ENCODE measurements at places on chromosomes 5 and 9. TPM values are rescaled to one million over a fixed set of nuclear protein-coding genes. Genes with fewer than 3 reads are reported as not detected.

FCN2 gene
- total RNA-seq: not detected

- DNase-seq: peak; percentile 87
These were observed at the start of gene JADE2 for GRCh38 chr5:134524826-134525682. TSS of gene JADE2 (plus strand) at chr5:134525670. CDS start at chr5:134535858, 10,188 bp downstream.

GRCh38 chr9:108544866-108545265 lies 310.9 kb downstream of the ACTL7B start:
- DNase-seq: no peak

GDF9 gene
- total RNA-seq: 0.22 TPM

GRCh38 chr5:31090467-31090866 lies 103.0 kb upstream of the CDH6 start:
- DNase-seq: no peak

DNA sequence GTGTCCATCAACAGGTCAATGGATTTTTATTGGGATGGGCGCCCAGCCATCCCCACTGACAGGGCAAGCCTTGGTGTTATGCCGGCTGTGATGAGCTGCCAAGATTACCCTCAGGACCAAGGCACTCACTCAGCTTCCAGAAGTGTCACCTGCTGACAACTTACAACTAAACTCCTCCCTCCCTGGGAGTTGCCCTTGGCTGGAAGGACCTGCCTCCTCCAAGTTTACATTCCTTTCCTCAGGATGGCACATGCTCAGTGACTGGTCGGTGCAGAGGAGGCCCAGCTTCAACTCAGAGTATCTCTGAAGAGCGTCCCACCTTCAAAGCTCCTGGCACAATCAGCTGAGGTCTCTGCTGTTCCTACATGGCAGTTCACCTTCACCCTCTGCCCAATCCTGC lies 52.5 kb upstream of the ZBTB43 start:
- DNase-seq: peak; percentile 30

DNA sequence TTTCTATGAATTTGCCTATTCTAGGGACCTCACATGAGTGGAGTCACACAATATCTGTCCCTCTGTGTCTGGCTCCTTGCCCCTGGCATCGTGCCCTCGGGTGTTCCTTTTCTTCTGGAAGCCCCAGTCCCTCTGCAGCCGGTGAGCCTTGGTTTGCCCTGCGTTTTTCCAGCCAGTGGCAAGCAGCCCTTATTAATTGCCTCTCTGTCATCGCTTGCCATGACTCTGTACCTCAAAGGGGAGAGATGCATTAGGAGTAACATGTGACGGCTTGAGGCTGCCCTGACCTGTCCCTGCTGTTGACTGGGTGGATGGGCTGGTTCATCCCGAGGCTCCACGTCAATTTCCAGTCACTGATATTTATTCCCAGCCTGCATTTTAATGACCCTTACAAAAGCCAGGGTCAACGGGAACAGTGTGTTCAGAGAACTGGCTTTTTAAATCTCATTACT lies 87.3 kb downstream of the CFAP90 start:
- no peak for DNase-seq

All from H7 (cell line).